ENCODE measurements at places on chromosomes 2 and 18.
A peak's percentile ranks its signal among the peaks of the same experiment; 100 is the strongest.

DNA sequence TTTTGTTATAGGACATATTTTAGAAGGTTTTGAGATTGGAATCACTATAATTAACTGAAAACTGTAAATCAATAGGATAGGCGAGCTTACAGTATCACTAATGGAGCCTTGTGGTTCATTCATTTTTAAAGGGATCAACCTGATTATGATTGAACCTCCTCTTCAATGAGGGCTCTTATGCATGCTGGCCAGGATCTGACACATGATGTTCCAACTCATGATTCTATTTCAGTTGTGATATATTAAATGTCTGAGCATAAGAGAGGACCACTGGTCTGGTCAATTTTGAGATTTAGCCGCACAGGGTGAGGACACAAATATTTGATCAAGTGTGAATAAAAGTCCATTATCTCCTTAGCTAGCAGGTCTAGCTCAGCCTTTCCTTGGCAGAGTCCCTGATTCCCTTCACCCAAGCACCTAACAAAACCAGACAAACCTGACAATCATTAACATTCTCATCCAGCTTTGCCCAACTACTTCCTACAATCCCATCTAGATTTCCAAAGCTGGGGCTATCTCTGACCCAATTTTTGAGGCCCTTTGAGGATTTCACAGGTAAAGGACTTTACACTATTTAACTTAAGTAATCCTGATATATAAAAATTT, 6.9 kb upstream of the MAP4K4 start:
- no peak for DNase-seq

DNA sequence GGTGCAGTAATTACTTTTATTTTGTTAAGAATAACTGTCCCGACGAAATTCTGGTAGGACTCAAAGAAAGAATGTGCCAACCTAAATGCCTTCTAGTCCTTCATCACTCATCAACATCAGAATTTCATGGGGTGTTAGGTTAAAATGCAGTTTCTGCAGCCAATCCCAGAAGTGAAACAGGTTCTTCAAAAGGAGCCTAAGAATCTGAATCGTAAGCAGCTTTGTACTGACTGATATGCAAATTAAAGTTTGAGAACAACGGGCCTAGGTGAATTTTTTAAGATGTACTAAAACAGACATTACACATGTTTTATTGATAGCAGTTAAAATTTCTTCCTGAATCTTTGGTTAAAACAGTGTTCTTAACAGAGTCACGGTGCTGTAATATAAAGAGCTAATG, 140.3 kb upstream of the ZC3H15 start:
- DNase-seq = no peak

GRCh38 chr2:27053321-27053720, 1.9 kb downstream of the AGBL5 start:
- DNase-seq = no peak

DNA sequence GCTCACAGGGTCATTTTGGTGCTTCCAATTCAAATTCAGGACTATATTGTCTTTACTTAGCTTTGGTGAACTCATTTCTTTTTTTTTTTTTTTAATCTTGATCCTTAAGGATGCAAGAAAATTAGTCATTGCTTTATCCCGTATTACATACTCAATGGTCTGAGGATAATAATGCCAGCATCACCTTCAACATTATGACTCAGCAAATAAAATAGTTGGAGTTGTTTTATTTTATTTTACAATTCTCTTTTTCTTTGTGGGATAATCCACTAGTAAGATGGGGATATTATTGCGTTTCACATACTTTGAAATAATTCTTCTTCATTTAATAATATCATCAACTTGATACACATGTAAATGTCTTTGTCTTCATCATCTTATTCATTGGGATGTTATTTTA, 954.9 kb upstream of the GYPC start:
- DNase-seq = no peak

- no peak for DNase-seq
These were observed 16.7 kb downstream of the HOXD1 start for GRCh38 chr2:176205126-176205525.

- no peak for DNase-seq
These were observed 127.3 kb downstream of the UPP2 start for GRCh38 chr2:158228943-158229508.

- no peak for DNase-seq
These were observed 41.9 kb downstream of the SPTBN1 start for GRCh38 chr2:54497763-54498680.

DNA sequence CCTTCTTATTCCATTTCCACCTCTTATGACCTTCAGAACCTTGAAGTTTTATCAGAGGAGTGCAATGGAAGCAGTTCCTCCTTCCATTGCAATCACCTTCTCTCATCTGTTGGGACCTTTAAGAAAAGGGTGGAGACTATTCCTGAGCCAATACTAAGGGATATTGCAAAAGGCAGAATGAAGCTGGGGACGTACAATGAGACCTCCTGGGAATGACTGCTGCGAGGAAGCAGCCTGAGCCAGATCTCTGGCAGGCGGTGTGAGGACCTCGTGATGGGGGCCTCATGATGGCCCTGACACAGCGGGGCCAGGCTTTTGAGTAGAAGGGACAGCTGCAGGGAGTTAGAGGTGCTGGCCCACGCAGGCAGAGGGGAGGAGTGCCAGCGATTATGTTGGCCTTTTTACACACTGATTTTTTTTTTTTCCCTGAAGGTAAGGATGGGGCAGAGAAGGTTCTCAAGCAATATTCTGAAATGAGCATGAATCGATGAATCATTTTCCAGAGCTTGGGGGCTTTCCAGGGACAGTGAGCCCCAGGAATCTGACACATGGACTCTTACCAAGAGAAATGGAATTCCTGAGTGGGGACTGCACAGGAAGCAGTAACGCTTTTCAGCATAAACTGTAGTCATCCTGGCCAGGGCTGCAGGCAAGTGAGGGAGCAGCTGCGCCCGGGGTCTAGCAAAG, 40.0 kb upstream of the LAPTM4A start:
- no peak for DNase-seq

DNA sequence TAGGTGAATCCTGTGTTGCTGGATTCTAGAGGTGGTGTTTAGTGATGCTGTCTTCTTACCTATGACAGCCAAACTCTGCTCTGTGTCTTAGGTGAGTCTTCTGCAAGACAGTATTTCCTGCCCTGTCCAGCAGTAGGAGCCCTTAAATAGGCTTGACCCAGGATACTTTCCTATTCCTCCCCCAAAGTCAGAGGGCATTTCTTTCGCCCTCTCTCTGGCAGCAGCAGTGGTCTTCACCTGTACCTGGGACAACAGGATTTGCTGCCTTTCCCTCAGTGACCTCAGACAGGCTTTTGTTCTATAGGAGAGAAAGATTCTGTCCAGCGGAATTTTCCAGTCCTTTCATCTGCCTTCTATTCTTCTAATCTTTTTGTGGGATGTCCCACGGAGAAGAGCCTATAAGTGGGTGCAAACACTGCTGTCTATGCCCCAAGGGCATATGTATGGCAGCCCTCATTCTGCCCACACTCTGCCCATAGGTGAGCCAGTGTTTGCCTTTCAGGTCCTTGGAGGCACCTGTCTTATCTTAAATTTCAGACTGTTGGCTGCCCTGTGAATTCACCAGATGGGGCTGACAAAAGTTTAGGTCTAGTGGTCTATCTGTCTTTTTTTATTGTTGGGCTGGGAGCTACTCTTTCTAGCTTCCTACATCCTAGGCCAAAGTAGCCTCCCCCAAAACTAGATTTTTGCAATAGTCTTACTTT, 177.3 kb upstream of the SPOPL start:
- no peak for DNase-seq

- DNase-seq = no peak
These were observed 134.0 kb downstream of the SEPTIN10 start for GRCh38 chr2:109479804-109480203.

DNA sequence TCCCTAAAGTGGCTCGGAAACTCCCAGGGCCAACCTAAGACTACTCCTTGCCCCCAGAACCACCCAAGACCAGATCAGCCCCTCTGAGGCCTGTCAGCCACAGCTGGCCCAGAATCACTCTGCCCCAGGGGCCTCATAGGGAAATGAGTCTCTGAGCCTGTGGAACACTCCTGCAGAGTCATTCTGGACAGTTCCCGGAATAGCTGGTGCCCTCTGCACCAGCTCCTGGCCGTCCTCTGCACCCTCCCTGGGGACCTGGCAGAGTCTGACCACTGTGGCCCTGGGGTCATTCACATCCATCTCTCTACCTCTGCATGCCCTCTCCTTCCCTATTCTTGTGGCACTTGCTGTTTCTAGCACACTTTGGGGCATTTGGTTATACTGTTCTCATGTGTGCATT, 14.6 kb upstream of the TMEM214 start:
- DNase-seq = no peak

DNA sequence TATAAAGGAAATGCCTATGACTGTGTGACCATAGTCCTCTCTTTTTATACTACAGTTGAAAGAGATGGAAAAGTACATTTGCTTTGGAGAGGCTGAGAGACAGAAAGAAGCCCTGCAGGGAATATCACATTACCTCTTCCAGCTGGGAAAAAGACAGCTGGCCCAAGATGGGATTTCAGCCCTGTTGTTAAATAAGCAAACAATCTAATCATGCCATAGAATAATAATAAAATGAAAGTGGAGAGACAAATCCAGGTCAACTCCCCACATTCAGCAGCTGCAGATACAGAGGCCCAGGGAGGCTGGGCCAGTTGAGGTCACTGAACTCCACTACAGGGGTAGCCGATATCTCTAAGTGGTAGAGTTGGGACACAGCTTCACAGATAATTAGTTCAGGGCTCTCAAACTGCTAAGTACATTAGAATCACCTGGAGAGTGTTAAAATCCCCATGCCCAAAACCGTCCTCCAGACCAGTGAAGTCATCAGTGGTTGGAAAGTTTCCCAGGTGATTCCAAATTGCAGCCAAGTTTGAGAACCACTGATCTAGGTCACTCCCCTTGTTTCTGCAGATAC, 81.9 kb downstream of the MOGAT1 start:
- no peak for DNase-seq

DNA sequence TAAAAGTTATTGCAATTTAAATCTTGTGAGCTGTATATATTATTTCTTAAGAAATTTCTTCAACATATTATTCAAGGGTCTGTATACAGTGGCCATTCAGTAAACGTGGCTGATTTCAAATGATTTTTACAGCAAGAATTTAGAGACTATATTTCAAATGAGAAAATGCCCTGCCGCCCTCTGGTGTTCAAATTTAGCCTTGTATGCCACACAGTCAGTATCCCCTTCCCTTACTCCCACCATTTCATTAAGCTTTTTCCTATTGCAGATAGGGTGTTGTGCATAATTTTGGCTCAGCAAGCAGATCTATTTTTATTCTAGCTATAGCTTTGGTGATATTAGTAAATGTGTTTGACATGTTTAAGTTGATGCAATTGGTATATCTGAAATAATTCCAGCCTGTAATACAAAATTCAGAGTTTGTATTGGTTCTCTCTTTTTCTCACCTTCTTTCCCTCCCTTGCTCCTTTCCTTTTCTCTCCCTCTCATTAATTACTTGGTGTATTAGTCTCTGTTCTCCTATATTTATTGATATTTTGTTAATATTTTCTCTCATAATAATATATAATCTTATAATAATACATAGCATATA, 22.8 kb upstream of the SCN7A start:
- no peak for DNase-seq

GRCh38 chr2:163155279-163155883, 316.8 kb upstream of the KCNH7 start:
- peak; percentile 3 for DNase-seq

GRCh38 chr2:43941966-43942365, 53.8 kb downstream of the LRPPRC start:
- no peak for DNase-seq

DNA sequence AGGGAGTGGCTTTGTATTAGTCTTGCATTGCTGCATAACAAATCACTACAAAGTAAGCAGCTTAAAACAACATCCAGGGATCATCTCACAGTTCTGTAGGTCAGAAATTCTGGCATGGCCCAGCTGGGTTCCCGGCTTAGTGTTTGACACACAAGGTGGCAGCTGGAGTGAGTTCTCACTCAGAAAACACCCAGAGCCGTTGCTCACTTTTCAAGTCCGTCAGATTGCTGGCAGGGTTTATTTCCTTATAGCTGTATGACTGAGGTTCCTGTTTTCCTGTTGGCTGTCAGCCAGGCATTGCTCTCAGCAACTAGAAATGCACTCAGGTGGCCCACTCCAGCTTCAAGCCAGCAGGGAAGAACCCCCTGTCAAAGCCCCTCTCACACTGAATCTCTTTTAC, 324.1 kb downstream of the CCDC178 start:
- DNase-seq = peak; percentile 18

DNA sequence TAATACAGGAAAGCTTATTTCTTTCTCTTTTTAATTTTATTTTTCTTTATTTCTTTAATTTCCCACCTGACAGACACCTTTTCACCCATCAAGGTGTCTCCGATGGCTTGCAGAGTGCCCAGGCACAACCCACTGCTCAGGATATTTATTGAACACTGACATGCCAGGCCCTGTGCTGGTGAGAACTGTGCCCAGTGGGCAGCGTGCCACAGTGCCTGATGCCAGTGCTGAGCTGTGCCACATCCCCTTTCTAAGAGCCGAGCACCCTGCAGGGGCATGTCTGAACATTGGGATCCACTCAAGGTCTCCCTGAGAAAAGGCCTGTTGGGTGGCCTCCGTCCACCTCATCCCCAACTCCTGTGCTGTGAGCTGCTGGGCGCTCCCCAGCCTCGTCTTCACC, 158.6 kb upstream of the RAB6C start:
- no peak for DNase-seq

DNA sequence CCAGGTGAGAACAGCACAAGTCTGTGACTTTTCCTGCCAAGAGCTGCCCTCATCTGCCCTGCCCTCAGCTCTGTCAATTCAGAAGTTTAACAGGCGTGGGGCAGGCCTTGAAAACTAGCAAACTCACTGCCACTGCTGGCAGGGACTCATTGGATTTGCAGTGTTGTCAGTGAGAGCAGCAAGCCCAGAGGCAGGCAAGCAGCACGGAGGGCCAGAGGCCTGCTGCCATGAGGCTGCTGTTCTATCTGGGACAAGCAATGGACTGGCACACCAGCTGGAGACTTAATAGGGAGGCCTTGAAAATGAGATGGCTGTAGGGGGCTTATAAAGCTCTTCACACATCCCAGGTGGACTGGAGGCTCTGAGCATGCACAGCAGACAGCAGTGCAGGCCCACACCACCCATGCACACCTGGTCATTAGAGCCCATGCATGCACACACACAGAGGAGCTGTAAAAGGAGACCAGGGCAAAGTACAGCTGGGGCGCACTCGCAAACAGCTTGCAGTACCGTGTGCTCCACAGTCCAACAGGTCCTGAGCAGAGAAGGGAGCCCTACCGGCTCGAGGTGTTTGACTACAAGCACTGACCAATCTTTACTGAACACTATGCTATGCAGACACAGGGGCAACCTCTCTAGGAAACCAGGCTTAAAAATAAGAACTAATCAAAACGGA, 28.7 kb downstream of the MGAT4A start:
- no peak for DNase-seq

- DNase-seq = no peak
These were observed 304.5 kb downstream of the NDUFA10 start for GRCh38 chr2:239720361-239721360.

GRCh38 chr2:110105608-110106467, 9.8 kb downstream of the MALL start:
- no peak for DNase-seq

DNA sequence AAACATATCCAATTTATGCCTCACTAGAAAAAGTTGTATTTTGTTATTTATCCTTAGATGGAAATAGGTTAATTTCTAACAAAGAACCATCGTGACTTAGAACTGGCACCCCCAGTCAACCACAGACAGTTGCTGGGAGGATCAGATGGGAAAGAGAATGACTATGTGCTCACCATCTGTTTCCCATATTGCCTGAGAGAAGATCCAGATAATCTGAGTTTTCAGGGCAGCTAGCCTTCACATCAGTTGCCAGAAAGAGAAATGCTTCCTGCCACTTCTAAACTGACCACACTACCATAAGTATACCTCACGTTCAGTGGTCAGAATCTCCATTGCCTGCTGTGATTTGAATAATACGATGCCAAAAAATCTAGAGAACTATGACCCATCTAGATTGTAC, 28.4 kb upstream of the NEB start:
- no peak for DNase-seq
